ENCODE measurements at places on chromosomes 13 and 19.

- DNase-seq, result no peak
Observed at GRCh38 chr13:42277618-42278276, 5.8 kb downstream of the AKAP11 start.

- DNase-seq, result no peak
Observed at GRCh38 chr13:106594980-106595379, 27.0 kb upstream of the ARGLU1 start.

GRCh38 chr19:57099199-57099661 is 20.6 kb upstream of the USP29 start:
- DNase-seq, result no peak

DNA sequence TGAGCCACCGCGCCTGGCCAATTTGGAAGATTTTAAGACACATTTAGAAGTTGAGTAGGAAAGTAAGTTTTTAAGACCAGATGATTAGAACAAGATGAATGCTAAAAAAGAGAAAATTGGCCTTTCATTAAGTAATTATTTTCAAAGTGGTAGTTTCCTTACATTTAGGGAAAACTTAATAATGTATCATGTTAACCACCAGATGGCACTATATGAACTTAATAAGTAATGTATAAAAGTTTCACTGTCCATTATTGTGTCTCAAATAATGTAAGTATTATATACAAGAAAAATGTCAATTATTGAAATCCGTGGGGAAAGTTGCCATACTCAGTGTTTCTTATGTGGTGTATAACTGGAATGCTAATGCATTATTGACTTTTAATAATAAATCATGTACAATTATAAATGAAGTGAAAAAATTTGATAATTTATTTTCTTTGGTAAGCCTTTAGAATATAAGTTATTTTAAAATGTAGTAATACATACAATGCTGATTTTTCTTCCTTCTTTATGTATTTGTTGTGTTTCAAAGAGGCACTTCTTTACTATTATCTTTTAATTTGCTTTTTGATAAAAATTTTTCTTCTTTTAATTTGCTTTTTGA is 29.2 kb downstream of the COG6 start:
- DNase-seq, result peak; percentile 19

- DNase-seq, result no peak
Observed at GRCh38 chr19:4513248-4513647, 5.0 kb downstream of the PLIN4 start.

DNA sequence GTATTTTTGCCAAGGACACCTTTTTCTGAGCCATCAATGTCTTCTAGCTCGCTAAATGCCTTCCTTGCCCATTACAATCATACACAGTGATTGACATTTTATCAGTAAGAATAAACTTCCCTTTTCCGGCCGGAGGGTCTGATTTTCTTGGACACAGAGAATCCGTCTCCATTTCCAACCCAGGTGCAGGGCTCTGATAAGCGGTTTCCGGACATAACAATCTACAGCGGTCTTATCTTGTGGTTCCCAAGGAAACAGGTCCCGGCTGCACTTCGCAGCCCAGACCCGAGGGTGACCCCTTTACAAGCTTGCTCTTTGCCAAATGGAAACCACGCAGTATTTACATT is 5.1 kb upstream of the ZNF77 start:
- DNase-seq, result no peak

- no peak for DNase-seq
Observed at GRCh38 chr13:77219401-77219800, 107.5 kb downstream of the MYCBP2 start.

- no peak for DNase-seq
Observed at GRCh38 chr19:1665565-1666047, 13.2 kb upstream of the TCF3 start.

GRCh38 chr19:42421591-42422031 is 5.6 kb downstream of the LIPE start:
- no peak for DNase-seq

DNA sequence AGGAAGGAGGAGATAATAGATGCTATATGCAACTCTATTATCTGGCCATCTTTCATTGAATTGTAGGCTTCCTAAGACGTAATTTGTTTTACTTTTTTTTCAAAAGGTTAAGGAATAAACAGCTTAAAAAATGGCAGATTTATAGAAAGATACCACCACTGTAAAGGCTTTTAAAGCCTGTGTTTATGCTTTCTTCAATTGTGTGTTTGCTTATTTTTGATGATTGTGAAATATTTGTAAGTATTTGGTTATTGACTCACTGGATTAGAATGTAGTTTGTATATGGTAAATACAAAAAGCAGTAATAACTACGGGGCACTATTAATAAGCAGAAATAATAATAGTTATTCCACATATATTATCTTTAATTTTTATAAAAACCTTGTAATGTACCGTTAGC is 437.9 kb downstream of the KLF5 start:
- DNase-seq, result no peak

DNA sequence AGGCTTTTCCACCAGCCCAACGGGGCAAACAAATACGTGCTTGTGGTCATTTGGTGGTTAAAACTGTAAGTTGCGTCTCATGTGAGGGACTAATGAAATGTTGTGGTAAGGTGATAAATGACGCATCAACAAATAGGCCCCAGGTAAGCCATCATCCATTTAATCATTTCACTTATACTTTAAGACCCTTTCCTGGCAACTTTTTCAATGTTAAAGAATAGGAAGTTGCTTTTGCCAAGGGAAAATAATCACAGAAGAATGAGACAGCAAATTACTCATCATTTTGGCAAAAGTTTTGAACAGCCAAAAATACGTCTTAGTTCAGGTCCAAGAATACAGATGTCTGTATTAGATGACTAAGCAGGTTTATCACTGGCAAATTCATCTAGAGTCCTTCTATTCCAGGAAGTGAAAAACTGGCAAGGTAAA is 660.4 kb downstream of the SLITRK1 start:
- DNase-seq, result no peak

Measured in NCI-H1105 (cell line).